Progenitor cell of endocrine pancreas (in vitro differentiated cells): ENCODE measurements at places on chromosomes 3 and 15. TPM values are rescaled to one million over a fixed set of nuclear protein-coding genes. Genes with fewer than 3 reads are reported as not detected.

- DNase-seq: no peak
Observed at GRCh38 chr3:41792806-41793205, 169.1 kb downstream of the ULK4 start.

GRCh38 chr3:166993015-166993630 is 387.0 kb downstream of the ZBBX start:
- no peak for DNase-seq

GRCh38 chr15:63308947-63309346 is 31.5 kb downstream of the APH1B start:
- DNase-seq: no peak

GRCh38 chr3:156016902-156017301 is 103.5 kb upstream of the KCNAB1 start:
- DNase-seq: no peak

- no peak for DNase-seq
Observed at GRCh38 chr3:141089339-141090152, 38.4 kb downstream of the SPSB4 start.

Gene ATG3
- total RNA-seq: 26.9 and 30.8 TPM in 2 replicates

Gene LRRC31
- total RNA-seq: 0.67 and 1.2 TPM in 2 replicates
